Urinary bladder (tissue), 4 donors: ENCODE measurements at places on chromosomes 3 and 15. TPM values are rescaled to one million over a fixed set of nuclear protein-coding genes. Genes with fewer than 3 reads are reported as not detected.

Gene SHF
- 13.4 TPM for polyA plus RNA-seq

Gene GNAT1
- polyA plus RNA-seq, result not detected

Gene C3orf18
- polyA plus RNA-seq, result 21.6 TPM

Gene SI
- polyA plus RNA-seq, result not detected

Gene COL8A1
- 26.4 TPM for polyA plus RNA-seq

Gene PYGO1
- polyA plus RNA-seq, result 4.9 TPM

Gene CHRNA5
- polyA plus RNA-seq, result 2.6 TPM

Gene DUOXA2
- polyA plus RNA-seq, result 0.52 TPM

Gene LARP6
- 16.7 TPM for polyA plus RNA-seq

Gene CHRFAM7A
- polyA plus RNA-seq, result 0.44 TPM

Gene GOLGA8M
- polyA plus RNA-seq, result 0.38 TPM

Gene RFTN1
- 26.7 TPM for polyA plus RNA-seq

Gene B3GNT5
- 4.3 TPM for polyA plus RNA-seq

Gene PPARG
- polyA plus RNA-seq, result 18.6 TPM
